ENCODE measurements at places on chromosomes 7 and 10.
A peak's percentile ranks its signal among the peaks of the same experiment; 100 is the strongest.

GRCh38 chr10:105352827-105353226, 711.7 kb downstream of the SORCS3 start:
- no peak for DNase-seq

DNA sequence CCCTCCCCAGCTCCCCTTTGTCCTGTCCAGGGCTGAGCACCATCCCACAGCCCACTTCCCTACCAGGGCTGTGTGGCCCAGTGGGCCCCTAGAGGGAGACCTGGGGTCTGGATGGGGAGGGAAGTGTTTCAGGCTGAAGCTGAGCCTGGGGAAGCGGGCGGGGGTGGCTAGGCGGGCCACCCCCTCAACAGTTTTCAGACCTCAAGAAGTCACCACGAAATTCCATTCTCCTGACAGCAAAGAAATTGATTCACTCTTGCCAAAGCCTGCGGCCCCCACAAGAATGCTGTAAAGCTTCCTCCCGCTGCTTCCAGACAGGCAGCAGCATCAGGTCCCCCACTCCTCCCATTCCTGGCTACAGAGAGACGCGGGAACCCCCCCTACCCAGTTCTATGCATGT, 2.5 kb upstream of the LFNG start:
- DNase-seq, result no peak

GRCh38 chr7:98137826-98138151, 31.1 kb downstream of the LMTK2 start:
- DNase-seq, result peak; percentile 69

DNA sequence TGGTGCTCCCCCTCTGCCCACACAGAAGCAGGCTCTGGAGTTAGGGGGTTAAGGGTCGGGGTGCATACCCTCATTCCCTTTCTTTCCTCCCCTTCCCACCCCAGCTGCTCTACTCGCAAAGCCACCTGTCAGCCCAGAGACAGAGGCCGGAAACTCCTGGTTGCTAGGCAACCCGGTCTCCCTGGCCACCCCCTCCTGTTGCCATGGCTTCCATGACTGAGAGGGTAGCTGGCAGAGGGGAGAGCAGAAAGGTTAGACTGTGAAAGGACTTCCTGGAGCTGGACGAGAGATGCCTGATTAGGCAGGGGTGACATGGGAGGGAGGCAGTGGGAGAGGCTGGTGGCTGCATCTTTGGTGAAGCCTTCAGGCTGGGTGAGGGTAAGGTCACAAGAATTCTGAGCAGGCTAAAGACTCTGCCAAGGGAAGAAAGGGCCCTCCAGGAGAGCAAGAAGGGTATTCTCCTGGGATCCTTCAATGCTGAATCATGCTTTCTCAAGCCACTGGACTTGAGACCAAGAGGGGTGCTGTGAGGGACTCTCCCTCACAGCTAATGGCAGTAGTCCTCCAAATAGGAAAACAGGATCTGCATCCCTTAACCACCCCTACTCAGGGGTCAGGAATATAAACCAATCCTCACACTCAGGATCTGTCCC, 5.4 kb downstream of the PSD start:
- DNase-seq, result peak; percentile 74

- DNase-seq, result peak; percentile 12
Observed at GRCh38 chr7:28998105-28998504, 40.0 kb upstream of the TRIL start.

DNA sequence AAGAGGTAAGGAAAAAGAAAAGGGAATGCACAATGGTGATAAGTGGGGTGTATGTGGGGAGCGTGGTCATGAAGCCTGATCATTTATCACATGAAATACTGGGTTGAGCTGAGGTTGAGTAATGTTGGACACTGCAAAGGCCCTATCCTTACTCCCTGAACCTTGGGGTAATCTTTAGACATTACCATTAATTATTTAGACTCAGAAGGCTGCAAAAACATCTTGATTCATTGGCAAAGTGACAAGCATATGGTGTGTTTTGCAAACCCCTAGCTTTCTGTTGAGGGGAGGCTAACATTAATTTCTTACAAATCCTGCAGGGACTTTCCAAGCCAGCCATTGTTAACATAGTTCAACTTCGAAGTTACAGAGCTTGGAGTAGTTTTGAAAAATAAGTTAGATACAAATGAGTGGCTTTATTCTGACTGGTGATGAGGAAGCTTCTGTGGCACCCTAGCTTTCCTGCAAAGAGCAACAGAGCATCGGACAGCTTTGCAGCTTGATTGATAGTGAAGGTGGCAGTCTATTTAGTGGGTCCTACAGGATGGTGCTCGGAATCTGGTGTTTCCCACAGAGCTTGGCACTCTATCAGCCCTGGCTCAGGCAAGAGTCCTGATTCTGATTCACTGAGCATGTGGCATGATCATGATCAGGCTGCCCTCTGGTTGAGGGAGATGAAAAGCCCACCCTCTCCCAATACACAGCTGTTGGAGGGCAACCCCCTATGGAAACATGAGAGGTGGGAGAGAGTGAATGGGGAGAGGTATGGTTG, 153.7 kb upstream of the NPVF start:
- no peak for DNase-seq

GRCh38 chr7:122182081-122182480, 38.0 kb upstream of the AASS start:
- DNase-seq, result no peak

- no peak for DNase-seq
Observed at GRCh38 chr7:102080019-102080433, 206.6 kb upstream of the SH2B2 start.

DNA sequence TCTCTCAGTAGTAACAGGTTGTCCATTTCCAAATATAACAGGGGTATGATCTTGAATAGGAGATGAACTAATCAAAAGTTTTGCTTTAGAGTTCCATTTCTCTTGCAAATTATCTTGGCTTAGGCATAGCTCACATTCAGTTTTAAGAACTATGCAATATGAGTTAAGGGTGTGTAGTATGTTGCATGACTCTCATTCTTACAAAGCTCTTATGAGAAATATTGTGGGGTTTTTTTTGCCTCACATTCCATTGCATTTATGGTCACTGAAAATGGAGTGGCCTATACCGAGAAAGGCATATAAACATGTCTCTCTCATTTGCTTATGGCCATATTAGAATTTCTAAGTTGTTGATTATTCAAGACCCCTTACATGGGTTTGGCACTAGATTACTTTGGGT, 48.5 kb upstream of the LAMB1 start:
- DNase-seq, result no peak

All from Karpas-422 (cell line).